ENCODE measurements at places on chromosomes 3 and 15.

GRCh38 chr3:177554895-177555759 lies 357.8 kb upstream of the TBL1XR1 start:
- no peak for DNase-seq

- no peak for DNase-seq
Measured at GRCh38 chr15:35697549-35698299, 151.8 kb upstream of the DPH6 start.

- DNase-seq: no peak
Measured at GRCh38 chr3:46708401-46709156, 7.4 kb downstream of the TMIE start.

GRCh38 chr3:4419386-4419785 lies 47.7 kb downstream of the SUMF1 start:
- DNase-seq: no peak

DNA sequence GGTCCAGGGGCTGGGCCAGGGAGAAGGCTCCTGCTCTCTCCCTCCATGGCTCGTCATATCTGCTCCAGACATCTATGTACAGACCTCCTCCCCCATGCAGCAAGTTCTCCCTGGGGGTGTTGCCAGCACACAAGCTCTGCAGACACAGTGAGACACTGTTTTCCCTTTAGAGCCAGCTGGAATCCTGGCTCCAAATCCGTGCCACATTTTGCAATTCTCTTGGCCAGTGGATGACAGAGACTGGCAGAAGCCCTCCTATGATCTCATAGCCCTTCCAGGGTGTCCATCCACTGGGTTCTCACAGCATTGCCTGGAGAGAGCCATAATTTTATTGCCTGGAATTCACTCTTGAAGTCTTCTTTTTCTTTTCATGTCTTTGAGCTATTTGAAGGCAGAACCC lies 203.9 kb downstream of the TLE3 start:
- no peak for DNase-seq
